Activated naive CD4-positive, alpha-beta T cell treated with anti-CD3 and anti-CD28 coated beads for 36 hours (primary cell): ENCODE measurements at places on chromosomes 1 and 21. TPM values are rescaled to one million over a fixed set of nuclear protein-coding genes. Genes with fewer than 3 reads are reported as not detected.

The TSACC gene
- total RNA-seq = 0.57 TPM

The EXO5 gene
- 9.4 TPM for total RNA-seq

The MROH9 gene
- total RNA-seq = not detected

The NDC1 gene
- total RNA-seq = 27.9 TPM

The IBA57 gene
- 4.9 TPM for total RNA-seq

The MYOG gene
- total RNA-seq = not detected

The MIXL1 gene
- not detected for total RNA-seq

The TMOD4 gene
- total RNA-seq = 1.1 TPM

The SELE gene
- total RNA-seq = not detected

The ANXA9 gene
- not detected for total RNA-seq

The TPM3 gene
- 587 TPM for total RNA-seq

GRCh38 chr1:96882096-96882495 lies 160.5 kb downstream of the PTBP2 start:
- DNase-seq = no peak
- H3K27me3 ChIP-seq = peaks cover 2% of the 10 kb centered on the region
- H3K27ac ChIP-seq = no peak overlapping the region

DNA sequence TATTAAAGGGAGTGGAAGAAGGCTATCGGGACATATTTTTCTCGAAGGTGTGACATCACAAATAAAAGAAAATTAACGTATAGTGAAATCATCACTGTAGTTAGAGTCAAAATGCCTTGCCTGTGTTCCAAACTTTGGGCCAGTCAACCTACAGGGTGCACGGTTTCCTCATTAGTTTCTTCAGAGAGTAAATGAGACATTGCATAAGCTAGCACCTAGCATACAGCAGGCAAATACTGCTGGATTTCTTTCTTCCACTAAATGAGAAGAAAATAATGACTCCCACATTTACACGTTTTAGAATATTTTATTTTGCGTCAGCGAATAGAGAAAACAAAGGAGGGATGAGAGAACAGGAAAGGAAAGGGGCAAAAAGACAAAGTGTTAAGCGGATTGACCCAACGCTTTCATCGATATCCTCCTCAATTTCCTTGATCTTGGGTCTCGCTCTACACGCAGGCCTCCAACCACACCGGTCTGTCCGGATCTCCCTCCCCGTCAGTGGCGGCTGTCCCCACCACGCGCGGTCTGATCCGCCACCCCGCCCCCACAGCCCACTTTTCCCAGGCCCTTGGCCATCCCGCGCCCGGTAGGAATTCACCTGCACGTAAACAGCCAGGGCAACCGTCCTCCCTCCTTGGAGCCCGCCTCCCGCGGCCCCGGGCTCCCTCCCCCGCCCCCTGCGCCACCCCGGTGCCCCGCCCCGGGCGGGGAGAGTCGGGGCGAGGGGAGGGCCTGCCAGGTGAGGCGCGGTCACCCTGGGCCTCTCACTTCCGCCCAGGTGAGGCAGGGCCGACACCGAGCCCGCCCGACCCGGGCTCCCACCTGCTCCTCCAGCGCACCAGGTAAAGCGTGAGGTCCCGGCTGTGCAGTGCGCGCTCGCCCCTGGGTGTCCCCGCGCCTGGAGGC lies at the start of gene PATJ:
Gene PATJ (plus strand): TSS at position 770 of the 909 bp plus-strand sequence. CDS start 20,413 bp downstream, outside the sequence.
- H3K36me3 ChIP-seq = no peaks in the 10 kb centered on the region
- peak; percentile 65 for DNase-seq
- peaks cover 20% of the 10 kb centered on the region for H3K4me1 ChIP-seq
- H3K27me3 ChIP-seq = no peaks in the 10 kb centered on the region
- H3K27ac ChIP-seq = peak within 1 kb of the TSS; percentile 83

GRCh38 chr1:111990878-111991718 lies 1.6 kb upstream of the KCND3 start:
- H3K36me3 ChIP-seq = no peaks in the 10 kb centered on the region
- H3K27me3 ChIP-seq = peaks cover 58% of the 10 kb centered on the region
- peaks cover 19% of the 10 kb centered on the region for H3K4me1 ChIP-seq

- H3K36me3 ChIP-seq = no peaks in the 10 kb centered on the region
- H3K27ac ChIP-seq = no peak overlapping the region
- H3K27me3 ChIP-seq = peaks cover 17% of the 10 kb centered on the region
These were observed 26.8 kb upstream of the CRNN start for GRCh38 chr1:152440635-152441471.

DNA sequence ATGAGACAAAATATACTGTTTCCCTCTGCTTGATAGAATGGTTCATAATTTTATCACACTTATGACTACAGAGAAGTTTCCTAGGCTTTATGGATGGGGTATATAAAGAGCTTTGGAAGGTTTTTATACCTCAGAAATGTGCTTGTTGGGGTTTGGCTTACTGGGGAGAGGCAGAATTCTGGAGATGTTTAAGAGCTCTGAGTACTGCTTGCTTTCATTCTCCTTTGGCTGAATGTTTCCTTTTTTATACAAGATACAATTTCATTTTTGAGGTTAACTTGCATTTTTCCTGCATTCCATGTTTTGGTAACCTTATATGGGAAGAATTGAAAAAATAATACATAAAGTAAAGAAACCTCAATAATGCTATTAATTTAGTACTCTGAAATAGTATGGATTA lies 157.7 kb upstream of the COL11A1 start:
- H3K27me3 ChIP-seq = peaks cover 2% of the 10 kb centered on the region
- H3K4me3 ChIP-seq = no peak overlapping the region
- no peak for DNase-seq
- peaks cover 1% of the 10 kb centered on the region for H3K36me3 ChIP-seq

DNA sequence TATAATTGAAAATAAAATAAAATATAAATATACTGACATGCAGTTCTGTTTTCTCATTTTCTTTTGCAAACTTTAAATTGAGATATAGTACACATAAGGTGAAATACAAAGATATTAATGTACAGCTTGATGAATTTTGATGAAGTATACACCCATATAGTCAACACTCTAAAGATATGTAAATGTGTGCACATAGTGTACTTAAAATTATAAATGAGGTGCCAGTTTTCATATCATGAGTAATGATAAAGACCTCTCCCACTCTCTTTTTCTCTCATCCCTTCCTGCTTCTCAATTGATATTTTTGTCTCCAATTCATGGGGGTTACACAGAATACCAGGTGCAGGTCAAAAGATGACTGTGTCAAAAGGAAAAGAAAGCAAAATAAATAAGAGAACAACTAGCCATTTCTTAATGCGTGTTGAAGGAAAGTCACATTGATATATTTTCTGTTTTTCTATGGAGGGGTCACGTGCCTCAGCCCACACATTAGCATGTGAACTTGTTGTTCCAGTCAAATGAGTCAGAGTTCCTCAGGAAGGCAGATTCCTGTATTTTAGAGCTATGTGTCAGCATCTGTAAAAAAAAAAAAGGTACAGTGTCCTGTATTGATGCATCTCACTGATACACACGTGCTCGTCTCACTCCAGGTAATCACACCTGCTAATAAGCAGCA lies 64.3 kb upstream of the HOOK1 start:
- DNase-seq = peak; percentile 17
- H3K36me3 ChIP-seq = no peaks in the 10 kb centered on the region
- no peak overlapping the region for H3K4me3 ChIP-seq
- H3K4me1 ChIP-seq = peaks cover 6% of the 10 kb centered on the region
- H3K27me3 ChIP-seq = no peaks in the 10 kb centered on the region

- no peaks in the 10 kb centered on the region for H3K4me1 ChIP-seq
- H3K4me3 ChIP-seq = no peak overlapping the region
- H3K27ac ChIP-seq = no peak overlapping the region
- no peak for DNase-seq
These were observed 10.1 kb downstream of the ZBTB8B start for GRCh38 chr1:32474954-32475353.

GRCh38 chr1:7704214-7705047 lies 66.7 kb upstream of the VAMP3 start:
- peak; percentile 94 for DNase-seq
- peaks cover 43% of the 10 kb centered on the region for H3K27me3 ChIP-seq
- H3K4me1 ChIP-seq = peaks cover 10% of the 10 kb centered on the region
- H3K36me3 ChIP-seq = no peaks in the 10 kb centered on the region

- no peaks in the 10 kb centered on the region for H3K27me3 ChIP-seq
- H3K4me3 ChIP-seq = no peak overlapping the region
- no peaks in the 10 kb centered on the region for H3K36me3 ChIP-seq
- H3K4me1 ChIP-seq = no peaks in the 10 kb centered on the region
- H3K27ac ChIP-seq = peak overlapping the region; percentile 28
- DNase-seq = no peak
These were observed 4.1 kb downstream of the ETNK2 start for GRCh38 chr1:204147406-204148383.

DNA sequence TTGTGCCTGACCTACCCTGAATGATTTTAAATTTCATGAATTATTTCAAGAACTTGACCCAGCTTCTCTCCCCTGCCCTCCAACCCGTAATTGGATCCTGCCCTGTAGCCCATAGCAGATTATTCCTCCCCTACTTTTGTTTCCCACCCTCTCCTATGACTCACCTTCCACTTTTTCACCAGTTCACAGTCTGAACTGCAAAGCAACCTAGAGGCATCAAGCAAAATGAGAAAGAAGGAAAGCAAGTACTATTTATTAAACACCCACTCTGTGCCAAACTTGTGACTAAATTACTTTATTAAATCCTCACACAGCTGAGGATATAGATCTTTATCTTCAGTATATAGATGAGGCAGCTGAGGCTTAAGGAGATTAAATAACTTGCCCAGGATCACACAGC lies 20.7 kb upstream of the IKBKE start:
- no peak overlapping the region for H3K27ac ChIP-seq
- DNase-seq = no peak
- H3K4me3 ChIP-seq = no peak overlapping the region
- peaks cover 4% of the 10 kb centered on the region for H3K4me1 ChIP-seq
- peaks cover 7% of the 10 kb centered on the region for H3K36me3 ChIP-seq

- H3K36me3 ChIP-seq = no peaks in the 10 kb centered on the region
- DNase-seq = no peak
- H3K27ac ChIP-seq = no peak overlapping the region
- no peak overlapping the region for H3K4me3 ChIP-seq
- no peaks in the 10 kb centered on the region for H3K27me3 ChIP-seq
These were observed 61.1 kb downstream of the SIK1 start for GRCh38 chr21:43365611-43366426.

- no peaks in the 10 kb centered on the region for H3K36me3 ChIP-seq
- H3K27ac ChIP-seq = no peak overlapping the region
- peaks cover 4% of the 10 kb centered on the region for H3K4me1 ChIP-seq
- no peak for DNase-seq
These were observed 22.7 kb upstream of the LCE5A start for GRCh38 chr1:152487871-152488270.

DNA sequence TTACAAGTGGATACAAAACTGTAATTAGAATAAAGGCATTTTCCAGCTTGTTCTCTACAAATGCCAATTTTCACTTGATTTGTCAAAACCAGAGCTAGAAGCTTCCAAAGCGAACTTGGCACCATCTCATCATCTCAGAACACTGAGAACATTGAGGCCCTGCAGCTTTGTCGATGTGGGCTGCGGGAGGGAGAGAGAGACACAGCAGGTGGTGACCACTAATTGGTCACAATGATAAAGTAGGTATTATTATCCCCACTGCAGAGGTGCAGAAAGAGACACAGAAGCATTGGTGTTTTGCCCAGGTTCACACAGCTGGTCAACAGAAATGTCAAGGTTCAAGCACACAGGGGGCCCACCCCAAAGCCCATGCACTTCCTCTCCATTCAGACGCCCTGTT lies 72.2 kb upstream of the KRTAP19-8 start:
- DNase-seq = no peak
- peaks cover 11% of the 10 kb centered on the region for H3K36me3 ChIP-seq
- no peak overlapping the region for H3K4me3 ChIP-seq
- no peak overlapping the region for H3K27ac ChIP-seq
- peaks cover 7% of the 10 kb centered on the region for H3K4me1 ChIP-seq

GRCh38 chr1:46490406-46490655 lies 695 bp downstream of the DMBX1 start:
- no peak for DNase-seq
- H3K36me3 ChIP-seq = no peaks in the 10 kb centered on the region
- H3K27ac ChIP-seq = no peak overlapping the region
- peaks cover 79% of the 10 kb centered on the region for H3K27me3 ChIP-seq
- H3K4me3 ChIP-seq = no peak overlapping the region

GRCh38 chr1:85473390-85473789 lies 8.4 kb upstream of the DDAH1 start:
- no peaks in the 10 kb centered on the region for H3K36me3 ChIP-seq
- no peaks in the 10 kb centered on the region for H3K4me1 ChIP-seq
- no peak for DNase-seq
- no peak overlapping the region for H3K27ac ChIP-seq
- no peak overlapping the region for H3K4me3 ChIP-seq
- peaks cover 20% of the 10 kb centered on the region for H3K27me3 ChIP-seq

DNA sequence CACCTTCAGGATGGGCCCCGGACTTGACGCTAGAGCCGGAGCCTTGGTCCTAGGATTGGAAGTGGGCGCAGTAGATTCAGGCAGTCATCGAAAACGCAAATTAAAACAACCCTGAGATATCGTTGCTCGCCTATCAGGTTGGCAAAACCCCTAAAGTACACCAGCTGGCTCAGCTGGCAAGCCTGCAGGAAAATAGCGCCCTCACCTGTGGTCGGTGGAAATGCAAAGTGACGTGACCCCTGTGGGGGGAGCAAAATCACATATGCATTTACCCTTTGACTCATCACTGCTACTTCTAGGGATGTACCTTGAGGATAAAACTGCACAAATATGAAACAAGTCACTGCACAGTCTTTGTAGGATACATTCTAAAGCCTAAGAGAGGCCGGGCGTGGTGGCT lies 170.3 kb upstream of the TMEM51 start:
- H3K4me1 ChIP-seq = peaks cover 5% of the 10 kb centered on the region
- no peak overlapping the region for H3K27ac ChIP-seq
- H3K27me3 ChIP-seq = no peaks in the 10 kb centered on the region
- DNase-seq = peak; percentile 9
- H3K36me3 ChIP-seq = no peaks in the 10 kb centered on the region

- no peaks in the 10 kb centered on the region for H3K4me1 ChIP-seq
- DNase-seq = no peak
- H3K27me3 ChIP-seq = no peaks in the 10 kb centered on the region
- H3K27ac ChIP-seq = no peak overlapping the region
- H3K36me3 ChIP-seq = no peaks in the 10 kb centered on the region
These were observed 7.9 kb downstream of the RHEX start for GRCh38 chr1:206060844-206061243.

GRCh38 chr1:232404981-232405731 lies 224.8 kb downstream of the SIPA1L2 start:
- H3K36me3 ChIP-seq = peaks cover 5% of the 10 kb centered on the region
- H3K4me3 ChIP-seq = no peak overlapping the region
- no peak overlapping the region for H3K27ac ChIP-seq
- H3K4me1 ChIP-seq = no peaks in the 10 kb centered on the region
- no peak for DNase-seq

GRCh38 chr1:76587212-76587611 lies 280.1 kb upstream of the ST6GALNAC5 start:
- H3K36me3 ChIP-seq = no peaks in the 10 kb centered on the region
- DNase-seq = no peak
- no peak overlapping the region for H3K4me3 ChIP-seq
- H3K4me1 ChIP-seq = peaks cover 5% of the 10 kb centered on the region
- H3K27ac ChIP-seq = no peak overlapping the region
